ENCODE measurements at places on chromosomes 6 and 20.

DNA sequence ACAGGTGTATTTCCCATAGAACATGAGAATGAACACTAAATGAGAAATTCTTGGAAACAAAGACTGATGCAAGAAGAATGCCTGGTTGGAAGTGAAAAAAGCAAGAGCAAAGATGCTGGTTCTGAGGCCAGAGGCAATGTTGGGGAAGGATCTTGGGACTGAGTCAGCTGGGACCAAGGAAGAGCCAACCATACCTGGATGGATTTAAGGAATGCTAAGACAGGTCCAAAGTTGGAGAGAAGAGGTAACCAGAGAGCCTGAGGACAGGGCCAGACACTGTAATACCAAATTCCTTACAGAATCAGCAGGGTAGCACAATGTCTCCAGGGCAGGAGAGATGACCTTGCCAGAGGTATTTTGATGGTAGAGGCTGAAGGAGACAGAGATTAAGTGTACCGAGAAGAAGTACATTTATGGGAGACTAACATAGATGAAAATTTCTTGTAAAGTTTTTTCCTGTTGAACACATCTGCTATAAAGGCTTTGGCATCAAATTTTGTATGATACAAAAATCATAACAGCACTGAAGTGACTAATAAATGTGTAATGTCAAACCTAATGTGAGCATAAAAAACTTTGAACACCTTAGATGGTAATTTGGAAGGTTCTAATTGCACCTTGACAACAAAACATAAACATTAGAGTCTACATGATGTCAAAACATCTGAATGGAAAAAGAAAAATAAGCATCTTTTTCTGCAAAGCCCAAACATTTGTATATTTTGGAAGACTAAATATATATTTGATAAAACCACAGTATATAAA lies 221.7 kb upstream of the MARCKS start:
- no peak for DNase-seq

DNA sequence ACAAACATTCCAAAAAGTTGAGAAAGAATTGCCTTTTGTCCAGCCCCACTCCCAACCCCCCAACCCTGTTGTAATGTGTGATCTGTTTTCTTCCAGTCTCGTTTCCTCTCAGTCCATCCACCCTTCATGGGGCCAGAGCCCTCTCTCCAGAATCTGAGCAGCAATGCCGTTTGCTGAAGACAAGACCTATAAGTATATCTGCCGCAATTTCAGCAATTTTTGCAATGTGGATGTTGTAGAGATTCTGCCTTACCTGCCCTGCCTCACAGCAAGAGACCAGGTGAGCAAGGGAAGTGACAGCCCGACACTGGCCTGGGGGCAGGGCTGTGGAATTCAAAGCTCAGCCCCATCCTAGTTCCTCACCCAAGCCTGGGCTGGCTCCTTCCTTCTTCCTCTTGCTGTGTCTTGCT lies 7.8 kb downstream of the MAVS start:
- DNase-seq = no peak

DNA sequence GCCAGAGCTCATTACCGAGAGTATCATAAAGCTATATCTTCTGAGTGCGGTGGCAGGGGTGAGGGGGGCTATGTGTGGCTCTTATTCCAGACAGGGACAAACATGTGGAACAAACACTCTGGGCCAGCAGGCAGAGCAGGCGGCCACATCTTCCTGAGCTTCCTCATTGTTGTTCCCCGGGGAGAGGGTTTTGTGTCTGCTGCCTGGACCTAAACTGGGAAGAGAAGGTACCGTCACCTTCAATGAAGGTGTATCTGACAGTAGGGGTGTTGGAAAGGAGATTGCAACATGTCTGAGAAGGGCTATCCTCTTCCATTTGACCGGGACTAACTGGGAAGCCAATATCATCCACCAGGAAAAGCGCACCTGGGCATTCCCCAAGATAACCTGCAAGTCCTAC lies 1.6 kb upstream of the TFAP2D start:
- DNase-seq = no peak

GRCh38 chr20:53706008-53706465 lies 112.4 kb upstream of the ZNF217 start:
- DNase-seq = no peak

DNA sequence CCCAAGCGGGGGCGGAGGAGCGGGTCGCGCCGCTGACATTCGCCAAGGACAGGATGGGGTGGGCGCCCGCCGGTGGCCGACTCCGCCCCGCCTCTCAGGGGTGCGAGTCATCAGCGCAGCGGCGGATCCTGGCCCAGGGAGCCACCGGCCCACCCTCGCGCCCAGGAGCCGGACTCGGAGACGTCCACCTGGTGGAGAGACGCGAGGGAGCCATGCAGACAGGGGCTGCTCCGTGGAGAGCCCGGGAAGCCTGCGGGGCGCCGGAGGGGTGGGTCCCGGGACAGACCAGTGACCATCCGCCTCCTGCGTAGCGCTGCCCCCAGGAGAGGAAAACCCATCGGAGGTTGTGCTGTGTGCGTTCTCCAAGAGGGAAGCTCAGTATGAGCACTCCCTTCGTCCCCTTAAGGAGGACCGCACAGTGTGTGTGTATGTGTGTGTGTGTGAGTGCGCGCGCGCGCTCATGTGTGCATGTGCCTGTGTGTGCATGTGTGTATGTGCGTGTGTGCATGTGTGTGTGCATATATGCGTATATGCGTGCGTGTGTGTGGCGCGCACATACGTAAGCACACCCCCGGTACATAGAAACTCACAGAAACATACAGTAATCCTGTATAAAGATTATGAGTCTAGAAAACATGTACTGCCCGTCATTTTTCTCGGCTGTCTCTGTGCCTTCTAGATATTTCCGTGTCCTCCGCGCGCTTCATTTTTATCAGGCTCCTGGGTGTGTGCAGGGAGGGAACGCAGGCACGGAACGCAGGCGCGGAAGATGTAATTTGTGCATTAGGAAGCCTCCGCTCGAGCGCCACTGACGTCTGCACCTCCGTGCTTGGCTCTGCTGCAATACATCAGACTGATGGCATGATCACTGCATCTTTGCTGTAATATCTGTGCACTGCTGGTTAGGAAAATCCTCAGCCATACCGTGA lies 158.9 kb downstream of the TBXT start:
- no peak for DNase-seq

Measured in stimulated activated CD4-positive, alpha-beta T cell treated with anti-CD3 and anti-CD28 coated beads, Interleukin-1b, Interleukin-23, amount 100 ng/mL, for 4 hours (primary cell).